ENCODE measurements at places on chromosomes 3 and 15.

DNA sequence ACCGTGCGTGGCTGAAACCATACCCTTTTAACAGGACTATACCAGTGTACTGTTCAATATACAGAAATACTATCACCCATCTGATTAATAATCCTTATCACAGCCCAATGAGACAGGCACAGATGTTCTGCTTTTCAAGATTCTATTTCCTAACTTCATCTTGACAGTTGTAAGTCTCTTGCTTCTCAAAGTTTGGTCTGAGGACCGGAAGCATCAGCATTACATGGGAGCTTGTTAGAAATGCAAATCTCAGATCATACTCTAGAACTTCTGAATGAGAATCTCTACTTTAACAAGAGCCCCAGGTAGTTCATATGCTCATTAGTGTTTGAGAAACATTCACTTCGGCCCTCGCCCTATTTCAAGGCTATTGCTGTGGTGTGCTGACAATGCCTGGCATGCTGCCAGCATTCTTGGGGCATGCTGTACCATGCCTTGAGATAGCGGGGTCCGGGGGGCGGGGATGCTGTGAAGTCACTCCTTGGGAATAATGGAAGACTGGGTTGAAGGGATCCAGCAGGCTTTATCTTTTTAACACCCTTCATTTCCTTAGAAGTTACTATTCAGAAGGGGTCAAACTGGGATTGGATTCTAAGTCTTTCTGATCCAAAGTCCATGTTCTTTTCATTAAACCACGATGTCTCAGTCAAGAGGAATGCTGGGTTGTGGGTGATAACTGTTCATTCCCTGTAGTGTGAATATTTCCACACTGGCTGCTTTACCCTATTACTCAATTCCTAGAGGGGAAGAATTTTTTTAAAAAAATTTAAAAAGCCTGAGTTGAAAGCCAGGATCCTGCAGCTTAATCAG lies 194.7 kb downstream of the LPP start:
- DNase-seq = peak; percentile 100

DNA sequence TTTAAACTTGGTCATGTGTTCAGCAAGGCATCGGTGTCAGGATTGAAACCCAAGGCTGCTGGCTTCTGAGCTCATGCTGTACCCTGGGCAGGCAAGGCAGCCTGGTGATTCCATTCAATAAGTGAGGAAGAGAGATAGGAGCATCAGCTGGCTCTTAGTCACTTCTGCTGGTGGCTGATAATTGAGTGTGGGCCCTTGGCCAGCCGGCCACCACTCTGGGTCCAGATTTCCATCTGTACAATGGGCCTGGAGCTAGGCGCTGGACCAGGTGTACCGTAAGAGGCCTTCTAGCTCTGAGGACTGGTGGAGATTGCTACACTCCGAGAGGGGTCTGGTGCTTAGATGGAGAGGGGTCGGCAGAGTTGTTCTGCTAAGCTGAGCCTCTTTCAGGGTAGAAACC lies 4.3 kb downstream of the CD276 start:
- DNase-seq = no peak

DNA sequence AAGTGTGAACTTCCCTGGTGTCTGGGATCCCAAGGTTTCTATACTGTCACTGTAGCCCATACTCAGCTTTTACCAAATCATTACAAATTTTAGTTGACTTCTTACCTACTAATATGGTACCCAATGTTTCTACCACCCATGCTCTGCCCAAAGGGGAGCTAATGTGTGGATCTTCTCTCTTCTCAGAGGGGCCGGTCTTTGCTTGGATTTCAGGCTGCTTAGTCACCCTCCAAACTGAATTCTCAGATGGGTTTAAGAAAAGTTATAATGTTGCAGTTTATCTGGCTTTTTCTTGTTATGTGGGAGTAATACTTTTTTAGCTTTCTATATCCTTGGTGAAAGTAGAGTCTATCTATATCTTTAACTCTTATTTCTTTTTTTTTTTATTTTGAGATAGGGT lies 67.1 kb upstream of the AKAP13 start:
- DNase-seq = no peak

GRCh38 chr15:80639168-80639555 lies 55.9 kb upstream of the ABHD17C start:
- DNase-seq = no peak

- DNase-seq = no peak
These were observed 169.2 kb downstream of the EPHB1 start for GRCh38 chr3:134964226-134964625.

GRCh38 chr3:71582612-71583565 lies 639 bp downstream of the FOXP1 start:
- DNase-seq = no peak

DNA sequence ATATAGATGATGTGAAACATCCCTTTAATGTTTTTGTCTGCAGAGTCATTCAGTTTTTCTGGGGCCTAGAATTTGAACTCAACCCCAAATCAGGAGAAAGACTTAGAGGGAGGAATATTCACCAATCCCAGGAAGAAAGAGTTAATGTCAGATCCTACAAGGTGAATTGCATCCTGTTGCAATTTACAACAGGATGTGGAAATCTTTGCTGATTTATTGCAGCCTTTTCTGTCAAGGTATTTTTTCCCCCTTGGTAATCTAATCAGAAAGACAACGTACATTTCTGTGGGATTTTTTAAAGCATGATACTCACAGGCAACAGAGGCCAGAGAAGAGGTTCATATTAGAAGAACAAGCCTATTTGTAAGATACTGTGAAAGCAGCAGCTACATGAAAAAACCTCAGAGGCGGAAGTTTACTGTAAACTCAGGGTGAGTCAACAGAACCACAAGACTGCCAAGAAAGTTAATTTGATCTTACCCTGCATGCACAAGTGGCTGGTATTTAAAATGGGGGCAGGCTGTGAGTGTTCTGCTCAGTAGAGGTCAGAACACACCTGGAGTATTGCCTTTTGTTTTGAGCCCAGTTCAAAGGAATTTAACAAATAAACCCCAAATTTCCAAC lies 531.9 kb downstream of the AGBL1 start:
- peak; percentile 33 for DNase-seq

- DNase-seq = no peak
These were observed 6.5 kb downstream of the TPM1 start for GRCh38 chr15:63048776-63049665.

DNA sequence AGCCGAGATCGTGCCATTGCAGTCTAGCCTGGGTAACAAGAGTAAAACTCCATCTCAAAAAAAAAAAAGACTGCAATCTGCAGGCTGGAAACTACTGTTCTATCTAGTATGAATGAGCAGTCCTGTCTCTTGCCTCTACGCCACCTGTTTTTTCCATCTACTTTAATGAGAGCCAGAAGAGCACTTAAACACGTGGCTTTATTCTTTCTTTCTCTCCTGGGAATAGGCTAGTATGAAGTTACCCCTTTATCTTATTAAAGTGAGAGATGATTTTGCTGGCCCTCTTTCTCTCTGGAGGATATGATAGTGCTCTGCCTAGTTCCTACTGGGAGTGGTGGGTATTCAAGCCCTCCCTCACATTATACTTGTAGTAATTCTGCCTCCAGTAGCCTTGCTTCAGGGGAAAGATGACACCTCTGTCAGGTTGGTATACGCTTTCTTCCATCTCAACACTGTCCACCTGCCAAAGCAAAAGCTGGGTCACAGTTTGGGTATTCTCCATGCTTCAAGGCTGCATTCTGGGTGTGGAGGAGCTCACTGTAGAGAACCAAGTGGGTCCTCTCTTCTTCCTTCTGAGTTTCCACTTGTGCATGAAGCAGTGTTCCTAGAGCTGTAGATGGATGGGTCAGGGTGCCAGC lies 17.8 kb downstream of the MAPKBP1 start:
- DNase-seq = no peak

- no peak for DNase-seq
These were observed 20.9 kb downstream of the SHOX2 start for GRCh38 chr3:158085358-158085757.

DNA sequence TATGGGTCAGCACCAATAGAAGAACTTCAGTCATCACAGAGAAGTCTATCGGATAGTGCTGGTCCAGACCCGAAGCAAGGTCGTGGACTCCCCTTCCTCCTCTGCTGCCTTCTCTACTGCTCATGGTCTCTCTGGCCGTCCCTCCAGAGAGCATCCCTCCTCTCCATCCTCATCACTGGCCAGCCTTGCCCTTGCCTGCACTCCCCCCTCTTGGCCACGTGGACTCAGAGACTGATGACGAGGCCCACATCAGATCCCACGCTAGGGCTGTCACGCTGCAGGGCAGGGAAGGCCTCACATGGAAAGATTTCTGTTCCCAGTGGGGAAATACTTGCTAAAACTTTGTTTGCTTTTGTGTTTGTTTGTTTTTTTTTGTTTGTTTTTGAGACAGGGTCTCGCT lies 35.3 kb downstream of the IGDCC3 start:
- DNase-seq = no peak

- DNase-seq = peak; percentile 87
These were observed 1.9 kb downstream of the KLHDC8B start for GRCh38 chr3:49173116-49173791.

DNA sequence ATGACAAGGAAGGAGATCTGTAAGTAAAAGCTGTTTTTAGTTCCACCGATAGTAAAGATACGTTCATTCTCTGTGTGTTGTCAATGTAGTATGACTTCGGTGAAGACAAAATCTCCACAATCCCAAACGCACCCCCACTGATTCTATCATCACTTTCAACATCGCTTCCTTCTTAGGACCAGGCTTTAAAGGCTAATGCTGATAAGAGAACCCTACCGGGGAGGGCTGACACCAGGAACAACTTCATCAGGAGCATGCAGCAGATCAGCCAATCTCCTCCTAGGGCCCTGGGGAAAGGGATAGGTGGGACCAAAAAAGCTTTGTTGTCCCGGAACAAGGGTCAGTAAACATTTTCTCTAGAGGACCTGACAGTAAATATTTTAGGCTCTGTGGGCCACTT lies 334.1 kb downstream of the VPS13C start:
- DNase-seq = no peak

- no peak for DNase-seq
These were observed 18.3 kb downstream of the DUOX2 start for GRCh38 chr15:45095661-45096060.

- no peak for DNase-seq
These were observed 8.9 kb downstream of the PIAS1 start for GRCh38 chr15:68062946-68063465.

DNA sequence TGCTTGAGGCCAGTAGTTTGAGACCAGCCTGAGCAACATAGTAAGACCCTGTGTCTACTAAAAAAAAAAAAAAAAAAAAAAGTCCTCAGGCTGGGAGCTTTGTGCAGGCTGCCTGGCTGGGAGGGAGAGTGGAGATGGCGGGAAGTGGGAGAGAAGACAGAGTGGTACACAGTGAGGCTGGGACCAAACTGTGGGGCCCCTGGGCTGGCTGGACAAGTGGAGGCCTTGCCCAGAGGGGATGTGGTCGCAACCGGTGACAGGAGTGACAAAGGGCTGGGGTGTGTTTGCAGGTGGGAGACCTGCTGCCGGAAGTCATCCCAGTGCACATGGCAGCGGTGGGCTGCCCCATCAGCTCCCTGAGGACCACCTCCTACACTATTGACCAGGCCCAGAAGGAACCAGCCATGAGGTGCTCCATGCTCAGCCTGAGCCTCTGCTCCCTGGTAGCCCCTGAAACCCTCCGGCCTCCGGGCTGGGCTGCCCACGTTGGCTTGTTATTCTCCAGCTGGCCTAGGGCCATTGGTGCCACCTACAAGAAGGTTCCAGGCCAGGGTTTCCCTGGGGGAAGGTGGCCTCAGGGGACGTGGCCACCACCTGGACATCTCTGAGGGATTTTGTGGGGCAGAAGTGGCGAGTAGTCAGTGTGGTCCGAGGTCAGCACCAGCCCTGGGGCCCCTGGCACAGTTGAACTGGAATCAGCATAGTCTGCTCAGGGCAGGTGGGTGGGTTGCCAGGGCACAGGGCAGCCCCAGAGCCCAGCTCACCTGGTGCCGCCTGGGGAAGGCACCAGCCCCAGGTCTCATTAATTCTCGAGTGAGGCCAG lies 22.7 kb downstream of the ACAA1 start:
- no peak for DNase-seq

DNA sequence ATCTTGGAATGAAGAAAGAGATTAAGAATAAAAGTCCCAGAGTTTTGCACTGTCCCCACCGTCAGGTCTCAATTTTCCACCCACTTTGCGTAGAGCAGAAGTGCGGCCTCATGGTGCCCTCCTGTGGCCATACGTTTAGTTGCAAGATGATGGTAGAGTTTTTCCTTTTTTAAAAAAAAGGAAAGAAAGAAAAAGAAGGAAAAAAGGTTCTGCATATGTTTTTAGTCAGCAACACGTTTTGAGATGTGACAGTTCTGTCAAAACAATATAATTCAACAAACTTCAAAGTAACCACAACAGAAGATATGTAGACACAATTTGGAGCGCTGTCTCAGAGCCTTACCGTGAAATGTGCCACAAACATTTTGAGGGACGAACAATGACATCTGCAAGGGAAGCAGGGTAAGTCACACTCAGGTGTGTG lies 24.6 kb downstream of the EBLN2 start:
- no peak for DNase-seq

- DNase-seq = no peak
These were observed 24.4 kb downstream of the DCBLD2 start for GRCh38 chr3:98877132-98877531.

DNA sequence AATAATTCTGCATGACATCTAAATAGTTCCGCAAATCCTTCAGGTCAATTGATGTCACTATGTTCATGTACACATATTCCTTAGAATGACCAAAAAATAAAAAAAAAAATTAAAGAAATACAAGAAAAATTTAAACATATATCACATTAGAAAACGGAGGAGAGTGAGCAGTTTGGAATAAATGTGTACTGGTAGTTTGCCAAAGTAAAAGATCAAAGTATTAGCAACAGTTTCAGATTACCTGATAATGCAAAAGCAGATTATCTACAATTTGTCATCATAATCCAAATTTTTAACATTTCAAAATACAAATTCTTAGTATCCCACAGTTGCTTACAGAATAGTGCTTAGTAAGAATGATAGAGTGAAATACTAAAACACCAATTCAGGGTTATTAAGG lies 1.9 kb downstream of the DLG1 start:
- no peak for DNase-seq

- no peak for DNase-seq
These were observed 55.2 kb downstream of the TMEM108 start for GRCh38 chr3:133093366-133093765.
